ENCODE measurements at places on chromosomes 13 and 19. TPM values are rescaled to one million over a fixed set of nuclear protein-coding genes. Genes with fewer than 3 reads are reported as not detected.

- H3K4me3 ChIP-seq, result no peak overlapping the region
- H3K4me1 ChIP-seq, result no peaks in the 10 kb centered on the region
- DNase-seq, result no peak
- H3K36me3 ChIP-seq, result no peaks in the 10 kb centered on the region
- no peak overlapping the region for H3K27ac ChIP-seq
- H3K27me3 ChIP-seq, result no peaks in the 10 kb centered on the region
Observed at GRCh38 chr13:112818040-112818697, 128.3 kb downstream of the ATP11A start.

DNA sequence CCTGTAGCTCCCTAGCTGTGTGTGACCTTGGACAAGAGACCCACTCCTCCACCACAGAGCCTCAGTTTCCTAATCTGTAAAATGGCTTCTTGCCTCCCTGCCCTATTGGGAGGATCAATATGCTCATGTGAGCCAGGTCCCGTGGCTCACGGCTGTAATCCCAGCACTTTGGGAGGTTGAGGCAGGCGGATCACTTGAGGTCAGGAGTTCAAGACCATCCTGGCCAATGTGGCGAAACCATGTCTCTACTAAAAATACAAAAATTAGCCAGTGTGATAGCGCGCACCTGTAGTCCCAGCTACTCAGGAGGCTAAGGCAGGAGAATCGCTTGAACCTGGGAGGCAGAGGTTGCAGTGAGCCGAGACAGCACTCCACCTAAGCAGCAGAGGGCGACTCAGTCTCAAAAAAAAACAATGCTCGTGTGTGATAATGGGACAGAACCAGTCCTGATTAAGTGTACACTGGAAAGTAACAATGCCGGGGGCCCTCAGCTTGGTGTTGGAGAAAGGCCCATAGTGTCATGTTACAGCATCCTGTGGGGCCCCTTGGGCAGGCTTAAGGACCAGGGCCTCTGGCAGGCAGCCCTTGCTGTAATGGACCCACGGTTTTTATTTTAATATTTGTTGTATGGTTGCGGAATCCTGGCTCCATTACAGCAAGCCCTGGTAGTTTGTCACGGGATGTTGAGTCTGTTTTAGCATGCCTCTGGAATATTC is 6.8 kb downstream of the RPS11 start:
- H3K27ac ChIP-seq, result no peak overlapping the region
- peaks cover 26% of the 10 kb centered on the region for H3K4me1 ChIP-seq
- no peaks in the 10 kb centered on the region for H3K27me3 ChIP-seq
- no peaks in the 10 kb centered on the region for H3K36me3 ChIP-seq
- peak; percentile 43 for DNase-seq
- H3K4me3 ChIP-seq, result no peak overlapping the region

DNA sequence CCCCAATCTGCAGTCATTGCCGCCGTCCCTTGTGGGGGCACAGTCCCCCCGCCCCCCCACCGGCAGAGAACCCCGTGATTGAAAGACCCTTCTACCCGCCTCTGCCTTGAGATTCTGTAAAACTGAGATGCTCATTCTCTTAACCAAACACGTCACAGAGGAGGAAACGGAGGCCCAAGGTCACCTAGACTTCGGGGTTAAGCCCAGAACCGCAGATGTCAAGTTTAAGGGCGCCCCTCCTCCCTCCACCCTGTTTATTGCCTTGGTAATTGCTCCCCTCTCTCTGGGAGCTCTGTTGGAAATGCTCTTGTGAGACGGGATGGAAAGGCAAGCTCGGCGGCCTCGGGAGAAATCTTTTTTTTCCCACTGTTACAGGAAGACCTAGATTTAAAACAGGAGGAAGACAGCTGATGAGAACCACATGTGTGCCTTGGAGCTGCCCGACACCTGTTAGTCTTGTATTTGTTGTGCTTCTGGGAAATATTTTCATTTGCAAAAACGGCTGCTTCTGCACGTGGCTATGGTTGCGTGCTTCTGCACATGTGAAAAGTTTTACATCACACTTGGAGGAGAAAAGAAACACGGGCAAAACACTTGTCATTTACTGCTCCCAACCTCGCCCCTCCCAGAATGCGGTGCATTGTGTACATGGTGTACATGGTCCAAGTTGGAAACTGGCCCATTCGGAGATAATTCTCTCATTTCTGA is 1.1 kb upstream of the MED26 start:
- no peaks in the 10 kb centered on the region for H3K27me3 ChIP-seq
- peak; percentile 65 for DNase-seq
- H3K36me3 ChIP-seq, result peaks cover 14% of the 10 kb centered on the region
- H3K4me3 ChIP-seq, result peak overlapping the region; percentile 99

- DNase-seq, result peak; percentile 48
- peaks cover 13% of the 10 kb centered on the region for H3K4me1 ChIP-seq
- H3K27ac ChIP-seq, result peak overlapping the region; percentile 88
- H3K27me3 ChIP-seq, result no peaks in the 10 kb centered on the region
- H3K4me3 ChIP-seq, result peak overlapping the region; percentile 58
Observed at GRCh38 chr19:14081797-14082674, 3.5 kb downstream of the C19orf67 start.

DNA sequence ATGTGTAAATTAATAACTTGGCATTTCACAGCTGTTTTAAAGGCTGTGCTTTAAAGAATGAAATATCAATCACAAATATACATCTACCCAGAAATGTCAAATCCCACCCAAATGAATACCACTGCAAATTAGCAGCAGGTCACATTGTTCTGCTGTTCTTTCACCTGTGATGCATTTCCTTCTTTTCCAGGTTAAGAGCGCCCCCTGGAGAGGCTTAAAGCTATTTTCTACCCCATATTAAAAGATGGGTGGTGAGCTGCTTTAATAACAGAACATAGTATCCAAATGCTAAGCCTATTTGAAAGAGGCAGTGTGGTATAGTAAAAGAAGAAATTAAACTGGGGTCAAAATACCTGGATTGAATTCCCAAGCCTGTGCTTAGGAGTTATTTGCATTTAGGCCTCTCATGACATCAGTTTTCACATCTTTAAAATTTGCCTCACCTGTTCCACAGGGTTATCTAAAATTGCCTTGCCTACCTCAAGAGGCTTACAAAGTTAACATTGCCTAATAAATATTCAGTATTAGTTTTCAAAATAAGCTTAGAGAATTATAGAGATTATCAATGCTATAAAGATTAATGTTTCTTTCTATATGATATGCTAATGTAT is 396.9 kb upstream of the SLITRK5 start:
- H3K4me1 ChIP-seq, result no peaks in the 10 kb centered on the region
- H3K36me3 ChIP-seq, result no peaks in the 10 kb centered on the region
- no peak overlapping the region for H3K27ac ChIP-seq

GRCh38 chr19:47283405-47284059 is 8.8 kb downstream of the INAFM1 start:
- no peak overlapping the region for H3K27ac ChIP-seq
- no peaks in the 10 kb centered on the region for H3K4me1 ChIP-seq
- no peaks in the 10 kb centered on the region for H3K27me3 ChIP-seq

DNA sequence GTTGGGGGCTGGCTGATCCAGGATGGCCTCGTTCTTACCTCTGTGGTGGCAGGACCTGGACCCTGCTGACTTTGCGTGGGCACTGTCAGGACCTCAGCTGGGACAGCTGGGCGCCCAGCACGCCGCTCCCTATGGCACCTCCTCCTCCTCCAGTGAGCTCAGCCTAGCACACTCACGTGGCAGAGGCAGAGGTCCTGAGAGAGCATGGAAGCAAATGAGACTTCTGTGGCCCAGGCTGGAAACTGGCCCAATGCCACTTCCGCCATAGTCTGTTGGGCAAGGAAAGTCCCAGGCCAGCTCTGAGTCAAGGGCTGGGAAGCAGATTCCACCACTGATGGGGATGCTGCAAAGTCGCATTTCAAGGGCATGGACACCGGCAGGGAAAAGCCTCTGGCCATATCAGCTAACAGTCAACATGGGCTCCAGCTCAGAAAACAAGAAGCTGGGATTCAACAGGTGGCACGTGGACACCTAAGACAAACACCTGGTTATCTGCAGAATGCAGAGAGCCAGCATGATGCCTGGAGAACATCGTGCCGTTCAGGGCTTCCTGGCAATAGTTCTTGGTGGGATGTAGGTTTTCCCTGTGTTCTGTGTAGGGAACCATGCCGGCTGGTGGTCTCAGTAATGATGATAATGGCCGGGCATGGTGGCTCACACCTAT is 16.7 kb downstream of the MYBPC2 start:
- no peak overlapping the region for H3K4me3 ChIP-seq
- no peaks in the 10 kb centered on the region for H3K36me3 ChIP-seq
- no peaks in the 10 kb centered on the region for H3K4me1 ChIP-seq

- no peak overlapping the region for H3K27ac ChIP-seq
- no peak overlapping the region for H3K4me3 ChIP-seq
- no peak for DNase-seq
- no peaks in the 10 kb centered on the region for H3K27me3 ChIP-seq
- H3K4me1 ChIP-seq, result no peaks in the 10 kb centered on the region
- H3K36me3 ChIP-seq, result no peaks in the 10 kb centered on the region
Observed at GRCh38 chr19:33212436-33213172, 13.0 kb downstream of the SLC7A10 start.

DNA sequence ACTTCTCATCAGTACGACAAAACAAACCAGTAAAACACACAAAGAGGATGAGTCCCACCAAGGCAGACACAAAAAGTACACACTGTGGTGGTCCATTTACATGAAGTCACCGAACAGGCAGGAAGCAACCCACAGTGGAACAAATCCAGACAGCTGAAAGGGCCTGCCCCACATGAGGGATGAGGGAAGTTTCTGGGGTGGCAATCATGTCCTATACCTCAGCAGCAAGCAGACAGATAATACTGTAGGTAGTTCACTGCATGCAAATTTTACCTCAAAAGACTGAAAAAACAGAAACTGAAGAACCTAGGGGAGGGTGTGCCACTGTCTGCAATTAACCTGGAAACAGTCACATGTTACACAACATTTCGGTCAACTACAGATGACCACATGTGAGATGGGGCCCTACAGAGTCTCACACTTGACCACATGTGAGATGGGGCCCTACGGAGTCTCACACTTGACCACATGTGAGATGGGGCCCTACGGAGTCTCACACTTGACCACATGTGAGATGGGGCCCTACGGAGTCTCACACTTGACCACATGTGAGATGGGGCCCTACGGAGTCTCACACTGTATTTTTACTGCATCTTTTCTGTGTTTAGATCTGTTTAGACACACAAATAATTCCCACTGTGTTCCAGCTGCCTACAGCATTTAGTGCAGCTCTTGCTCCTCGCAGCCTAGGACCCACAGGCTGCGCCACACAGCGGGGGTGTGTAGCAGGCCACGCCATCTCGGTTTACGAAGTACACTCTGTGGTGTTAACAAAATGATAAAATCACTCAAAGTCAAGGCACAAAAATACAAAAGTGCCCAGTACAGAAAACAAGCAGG is 22.2 kb downstream of the PCID2 start:
- no peaks in the 10 kb centered on the region for H3K36me3 ChIP-seq
- no peak overlapping the region for H3K27ac ChIP-seq
- no peaks in the 10 kb centered on the region for H3K4me1 ChIP-seq
- DNase-seq, result no peak

The UNC13A gene
- under 0.01 TPM for total RNA-seq

The AKAP11 gene
- 34.6 TPM for total RNA-seq

GRCh38 chr13:41040584-41041334 is 20.6 kb upstream of the WBP4 start:
- no peak overlapping the region for H3K4me3 ChIP-seq
- H3K4me1 ChIP-seq, result no peaks in the 10 kb centered on the region
- no peak overlapping the region for H3K27ac ChIP-seq
- H3K36me3 ChIP-seq, result no peaks in the 10 kb centered on the region
- no peaks in the 10 kb centered on the region for H3K27me3 ChIP-seq

The NLRP11 gene
- not detected for total RNA-seq

The MEIOSIN gene
- total RNA-seq, result not detected

The MYH14 gene
- total RNA-seq, result 409 TPM

The BCL2L12 gene
- 7.1 TPM for total RNA-seq

GRCh38 chr19:16330806-16331690 is 6.4 kb downstream of the KLF2 start:
- H3K27ac ChIP-seq, result peak overlapping the region; percentile 91
- H3K36me3 ChIP-seq, result no peaks in the 10 kb centered on the region
- H3K4me1 ChIP-seq, result peaks cover 7% of the 10 kb centered on the region
- no peaks in the 10 kb centered on the region for H3K27me3 ChIP-seq
- no peak overlapping the region for H3K4me3 ChIP-seq

DNA sequence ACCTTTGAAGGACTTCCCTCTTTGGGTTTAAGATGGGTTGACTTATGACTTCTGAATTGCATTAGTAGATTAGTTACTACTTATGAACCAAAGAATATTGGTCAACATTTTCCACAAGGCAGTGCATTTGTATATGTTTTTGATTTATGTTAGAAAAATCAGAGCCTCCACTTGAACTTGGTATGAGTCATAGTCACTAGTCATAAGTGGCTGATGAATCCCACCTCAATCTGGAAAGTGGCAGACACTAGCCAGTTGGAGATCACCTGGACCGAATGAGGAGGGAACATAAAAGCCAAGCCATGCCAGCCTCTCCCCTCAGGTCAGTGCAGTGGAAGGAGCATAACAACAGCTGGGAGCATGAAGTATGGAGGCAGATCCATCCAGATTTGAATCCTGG is 39.3 kb upstream of the SPART start:
- no peaks in the 10 kb centered on the region for H3K27me3 ChIP-seq
- no peaks in the 10 kb centered on the region for H3K4me1 ChIP-seq
- no peak for DNase-seq
- H3K27ac ChIP-seq, result no peak overlapping the region

DNA sequence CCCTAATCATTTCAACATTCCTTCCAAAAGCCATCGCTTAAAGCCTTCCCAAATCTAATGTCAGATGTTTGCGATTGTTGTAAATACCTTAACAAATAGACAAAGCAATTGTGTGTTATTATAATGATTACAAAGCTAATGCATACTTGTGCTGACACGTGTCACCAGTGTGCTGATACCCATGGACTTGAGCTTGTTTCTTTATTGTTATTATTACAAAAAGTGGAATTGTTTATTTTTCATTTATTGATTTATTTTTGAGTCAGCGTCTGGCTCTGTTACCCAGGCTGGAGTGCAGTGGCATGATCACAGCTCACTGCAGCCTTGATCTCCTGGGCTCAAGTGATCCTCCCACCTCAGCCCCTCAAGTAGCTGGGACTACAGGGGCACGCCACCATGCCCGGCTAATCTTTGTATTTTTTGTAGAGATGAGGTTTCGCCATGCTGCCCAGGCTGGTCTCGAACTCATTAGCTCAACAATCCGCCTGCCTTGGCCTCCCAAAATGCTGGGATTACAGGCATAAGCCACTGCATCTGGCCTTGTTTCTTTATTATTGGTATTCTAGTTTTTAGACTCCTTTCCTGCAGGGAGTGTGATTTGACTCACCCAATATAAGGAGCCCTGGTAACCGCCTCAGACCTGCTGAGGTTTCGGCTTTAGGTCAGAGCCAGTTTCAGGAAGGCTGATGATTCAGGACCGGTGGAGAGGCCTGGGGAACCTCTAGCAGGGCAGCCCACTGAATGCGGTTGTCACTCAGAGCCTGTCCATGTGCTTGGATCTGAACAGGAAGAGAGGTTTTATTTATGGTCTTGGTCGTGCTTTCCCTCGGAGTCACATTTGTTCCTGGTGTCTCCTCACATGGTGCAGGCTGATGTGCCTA is 2.1 kb upstream of the FBXO17 start:
- DNase-seq, result no peak
- H3K27me3 ChIP-seq, result peaks cover 37% of the 10 kb centered on the region
- H3K27ac ChIP-seq, result no peak overlapping the region
- no peak overlapping the region for H3K4me3 ChIP-seq
- H3K4me1 ChIP-seq, result peaks cover 26% of the 10 kb centered on the region

The KANK2 gene
- 339 TPM for total RNA-seq

- no peak for DNase-seq
- no peaks in the 10 kb centered on the region for H3K36me3 ChIP-seq
- no peaks in the 10 kb centered on the region for H3K4me1 ChIP-seq
- H3K27ac ChIP-seq, result no peak overlapping the region
Observed at GRCh38 chr13:49812812-49813211, 20.3 kb upstream of the KPNA3 start.

GRCh38 chr19:1366296-1366695 is 17.4 kb upstream of the NDUFS7 start:
- no peaks in the 10 kb centered on the region for H3K36me3 ChIP-seq
- H3K27ac ChIP-seq, result no peak overlapping the region
